Left renal cortex interstitium (tissue), 4 donors: ENCODE measurements at places on chromosomes 16 and 17.

DNA sequence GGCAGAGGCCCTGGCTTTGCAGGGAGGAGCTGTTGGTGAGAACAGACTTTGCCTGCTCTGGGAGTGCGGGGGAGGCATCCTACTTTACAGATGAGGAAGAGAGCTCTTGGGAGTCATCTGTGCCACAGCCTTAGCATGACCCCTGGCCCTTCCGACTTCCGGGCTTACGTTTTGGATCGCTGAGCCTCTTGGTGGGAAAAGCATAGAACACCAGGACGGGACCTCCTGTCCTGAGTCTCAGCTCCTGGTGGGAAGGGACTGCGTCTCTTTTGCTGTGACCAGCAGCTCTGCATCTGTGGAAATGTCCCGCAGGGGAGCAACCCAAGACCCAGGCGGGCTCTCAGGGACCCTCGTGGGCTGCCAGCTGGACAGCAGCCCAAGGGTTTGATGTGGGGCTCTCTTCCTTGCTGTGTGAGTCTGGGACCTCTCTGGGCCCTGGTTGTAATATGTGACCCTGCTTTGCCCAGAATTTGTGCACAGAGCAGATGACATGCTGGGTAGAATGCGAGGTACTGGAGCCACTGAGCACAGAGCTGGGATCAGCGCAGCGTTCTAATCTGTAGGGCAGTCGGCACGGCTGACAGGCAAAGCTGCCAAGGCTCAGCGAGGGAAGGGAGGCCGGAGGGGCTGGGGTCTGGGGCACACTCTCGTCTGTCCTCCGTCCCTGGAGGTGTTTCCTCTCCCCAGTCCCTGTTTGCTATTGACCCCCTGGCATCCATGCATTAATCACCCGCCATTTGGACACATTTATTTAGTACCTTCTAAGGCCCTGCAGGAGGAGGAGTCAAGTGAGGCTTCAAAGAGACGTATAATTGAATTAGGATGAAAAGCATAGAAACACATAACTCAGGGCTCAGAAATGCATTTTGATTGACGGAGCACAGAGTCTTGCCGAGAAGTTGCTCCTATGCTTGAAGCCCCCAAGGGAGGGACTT lies 64.0 kb downstream of the NT5M start:
- no peak for DNase-seq

DNA sequence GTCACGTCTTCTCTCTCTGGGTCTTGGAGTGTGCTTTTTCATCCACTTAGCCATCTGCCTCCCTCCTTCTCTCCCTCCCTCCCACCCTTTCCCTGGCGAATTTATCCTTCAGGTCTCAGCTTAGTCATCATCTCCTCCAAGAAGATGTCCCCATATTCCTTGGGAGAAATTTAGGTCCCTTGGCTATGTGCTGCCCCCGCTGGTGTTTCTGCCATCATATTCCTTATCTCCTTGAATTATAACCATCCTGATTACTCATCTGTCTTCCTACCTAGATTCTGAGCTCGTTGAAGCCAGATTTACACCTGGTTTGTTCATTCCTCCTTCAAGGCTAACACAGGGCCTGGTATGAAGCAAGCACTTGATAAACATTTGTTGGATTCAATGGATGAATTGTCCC lies 5.0 kb downstream of the SEZ6L2 start:
- no peak for DNase-seq

DNA sequence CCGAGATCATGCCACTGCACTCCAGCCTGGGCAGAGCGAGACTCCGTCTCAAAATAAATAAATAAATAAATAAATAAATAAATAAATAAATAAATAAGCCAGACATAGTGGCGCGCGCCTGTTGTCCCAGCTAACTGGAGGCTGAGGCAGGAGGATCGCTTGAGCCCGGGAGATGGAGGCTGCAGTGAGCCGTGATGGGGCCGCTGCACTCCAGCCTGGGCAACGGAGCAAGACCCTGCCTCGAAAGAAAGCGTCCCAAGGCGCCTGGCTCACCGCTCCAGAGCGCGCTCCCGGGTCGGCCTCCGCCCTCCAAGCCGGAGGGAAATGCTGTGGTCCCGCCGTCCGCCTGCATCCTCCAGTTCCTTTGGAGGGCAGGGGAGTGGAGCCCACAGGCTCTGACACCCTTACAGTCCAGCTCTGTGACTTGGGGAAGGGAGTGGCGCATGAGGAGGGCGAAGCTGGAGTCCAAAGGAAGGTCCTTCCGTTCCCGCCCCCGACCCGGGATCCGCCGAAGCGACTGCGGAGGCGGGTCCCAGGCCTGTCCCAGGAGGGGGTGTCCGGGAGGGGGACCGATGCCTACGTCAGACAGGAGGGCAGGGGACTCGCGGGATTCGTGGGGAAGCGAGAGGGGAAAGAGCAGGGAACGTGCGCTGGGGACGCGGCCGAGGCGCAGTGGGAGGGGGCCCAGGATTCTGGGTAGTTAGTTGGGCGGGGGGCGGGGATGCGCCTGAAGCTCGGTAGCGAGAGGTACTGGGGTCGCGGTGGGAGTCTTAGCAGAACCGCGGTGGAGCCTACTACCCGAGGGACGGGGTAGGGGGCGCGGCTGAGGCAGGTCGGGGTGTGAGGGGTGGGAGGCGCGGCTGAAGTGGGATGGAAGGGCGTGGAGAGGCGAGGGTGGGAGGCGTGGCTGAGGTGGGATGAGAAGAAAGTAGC lies 8.4 kb upstream of the TRPV2 start:
- DNase-seq, result no peak

GRCh38 chr17:61474235-61474927 lies 22.2 kb downstream of the TBX4 start:
- no peak for DNase-seq

DNA sequence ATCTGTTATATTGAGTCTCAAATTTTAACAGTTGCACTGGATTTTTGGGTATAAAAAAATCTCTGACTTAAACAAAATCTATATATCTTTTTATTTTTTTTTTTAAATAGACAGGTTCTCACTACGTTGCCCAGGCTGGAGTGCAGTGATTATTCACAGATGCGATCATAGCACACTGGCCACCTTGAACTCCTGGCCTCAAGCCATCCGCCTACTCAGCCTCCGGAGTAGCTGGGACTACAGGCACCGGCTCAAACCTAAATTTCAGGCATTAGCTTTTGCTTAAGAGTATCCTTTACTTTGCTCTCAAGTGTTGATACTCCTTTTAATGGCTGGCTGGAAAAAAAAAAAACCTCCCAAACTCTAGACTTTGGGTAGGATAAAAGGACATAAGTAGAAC lies 61.6 kb downstream of the RPGRIP1L start:
- no peak for DNase-seq

DNA sequence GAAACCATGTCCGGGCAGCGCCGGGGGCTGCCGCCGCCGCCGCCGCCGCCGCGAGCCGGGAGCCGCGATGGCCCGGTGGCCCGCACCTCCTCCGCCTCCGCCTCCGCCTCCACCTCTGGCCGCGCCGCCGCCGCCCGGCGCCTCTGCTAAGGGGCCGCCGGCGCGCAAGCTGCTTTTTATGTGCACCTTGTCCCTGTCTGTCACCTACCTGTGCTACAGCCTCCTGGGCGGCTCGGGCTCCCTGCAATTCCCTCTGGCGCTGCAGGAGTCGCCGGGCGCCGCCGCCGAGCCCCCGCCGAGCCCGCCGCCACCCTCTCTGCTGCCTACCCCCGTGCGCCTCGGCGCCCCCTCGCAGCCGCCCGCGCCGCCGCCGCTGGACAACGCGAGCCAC lies 587 bp downstream of the HS3ST4 start:
- no peak for DNase-seq

DNA sequence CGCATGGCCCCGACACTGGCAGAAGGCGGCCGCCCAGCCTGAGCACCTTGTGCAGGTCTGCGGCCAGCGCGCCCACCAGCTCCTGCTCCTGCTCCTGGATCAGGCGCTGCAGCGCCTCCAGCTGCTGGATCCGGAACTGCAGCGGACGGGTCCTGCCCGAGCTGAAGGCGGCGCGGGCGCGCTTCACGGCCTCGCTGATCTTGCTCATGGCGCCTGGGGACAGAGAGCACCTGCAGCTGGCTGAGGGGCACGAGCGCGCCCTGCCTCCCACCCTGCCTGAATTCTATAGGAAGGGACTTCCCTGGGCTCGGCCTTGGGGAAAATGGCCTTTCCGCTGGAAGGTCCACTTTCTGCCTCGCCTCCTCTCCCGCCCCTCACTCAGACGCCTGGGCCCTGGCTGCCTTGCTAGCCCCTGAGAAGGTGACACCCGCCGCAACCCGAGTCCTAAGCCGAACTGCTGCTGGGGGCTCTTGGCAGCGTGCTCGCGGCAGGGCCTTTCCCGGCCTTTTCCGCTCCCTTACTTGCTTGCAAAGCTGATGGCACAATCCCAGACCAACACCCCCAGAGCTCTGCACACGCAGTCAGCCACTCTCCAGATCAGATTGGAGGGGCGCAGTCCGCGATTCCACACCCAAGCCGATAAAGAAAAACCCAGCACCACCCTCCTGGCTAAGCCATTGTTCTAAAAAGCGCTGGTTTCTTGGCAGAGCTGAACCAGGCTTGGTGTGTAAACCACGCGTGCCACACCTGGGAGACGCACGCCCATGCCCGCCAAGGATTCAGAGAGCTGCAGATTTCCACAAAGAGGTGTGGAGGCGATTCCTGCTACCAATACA lies 3.0 kb downstream of the ALDH3A1 start:
- no peak for DNase-seq

DNA sequence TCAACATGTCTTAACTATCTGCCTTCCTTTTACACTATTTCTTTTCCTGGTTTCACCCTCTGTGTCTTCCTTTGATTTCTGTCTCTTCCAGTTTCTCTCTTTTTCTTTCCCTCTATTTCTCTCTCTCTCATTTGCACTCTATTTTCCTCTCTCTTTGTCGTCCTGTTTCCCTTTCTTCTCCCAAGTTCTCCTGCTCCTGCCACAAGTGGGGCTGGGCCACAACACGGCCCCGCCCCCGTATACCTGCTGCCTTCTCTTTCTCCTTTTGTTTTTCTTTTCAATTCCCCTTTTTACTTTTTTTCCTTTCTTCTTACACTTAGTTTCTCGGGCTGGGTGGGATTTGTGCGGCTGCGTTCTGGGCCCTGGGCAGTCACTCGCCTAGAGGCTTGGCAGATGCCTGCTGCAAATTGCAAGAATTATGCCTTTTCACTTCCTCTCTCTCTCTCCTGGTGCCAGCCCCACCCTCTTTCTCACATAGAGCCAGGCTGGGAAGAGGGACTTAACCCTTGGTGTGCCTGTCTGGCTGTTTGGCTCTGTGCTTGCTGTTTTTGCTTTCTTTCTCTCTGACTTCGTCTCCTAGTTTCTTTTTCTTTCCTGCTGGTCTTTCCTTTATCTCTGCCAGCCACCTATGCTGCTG lies 2139.4 kb downstream of the TP53TG3F start:
- no peak for DNase-seq

- DNase-seq, result no peak
These were observed 178.5 kb upstream of the TBX2 start for GRCh38 chr17:61221181-61221580.

GRCh38 chr16:89101303-89102040 lies 7.8 kb downstream of the ACSF3 start:
- no peak for DNase-seq

GRCh38 chr17:37791447-37792399 lies 46.9 kb upstream of the HNF1B start:
- no peak for DNase-seq

DNA sequence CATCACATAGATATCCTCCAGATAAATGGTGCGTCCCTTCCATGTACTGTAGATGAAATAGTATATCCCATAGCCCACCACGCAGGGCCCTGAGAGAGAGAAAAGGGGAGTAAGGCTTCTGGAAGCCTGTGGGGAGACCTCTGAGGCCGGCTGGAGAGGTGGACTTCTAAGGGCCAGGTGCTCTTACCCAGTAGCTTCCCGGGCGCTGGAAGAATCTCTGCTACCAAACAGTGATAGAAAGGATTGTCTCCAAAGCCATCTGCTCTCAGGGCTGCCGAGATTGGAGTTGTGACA lies 718 bp downstream of the SAT2 start:
- DNase-seq, result no peak

- DNase-seq, result no peak
These were observed 50.5 kb downstream of the COTL1 start for GRCh38 chr16:84567286-84567962.

- no peak for DNase-seq
These were observed 345.8 kb upstream of the CDH5 start for GRCh38 chr16:66020642-66021041.

GRCh38 chr17:57424777-57425188 lies 168.5 kb downstream of the MSI2 start:
- no peak for DNase-seq

- DNase-seq, result no peak
These were observed 31.5 kb downstream of the ZFHX3 start for GRCh38 chr16:73016488-73016830.

GRCh38 chr16:51031598-51031997 lies 119.5 kb downstream of the SALL1 start:
- DNase-seq, result no peak

DNA sequence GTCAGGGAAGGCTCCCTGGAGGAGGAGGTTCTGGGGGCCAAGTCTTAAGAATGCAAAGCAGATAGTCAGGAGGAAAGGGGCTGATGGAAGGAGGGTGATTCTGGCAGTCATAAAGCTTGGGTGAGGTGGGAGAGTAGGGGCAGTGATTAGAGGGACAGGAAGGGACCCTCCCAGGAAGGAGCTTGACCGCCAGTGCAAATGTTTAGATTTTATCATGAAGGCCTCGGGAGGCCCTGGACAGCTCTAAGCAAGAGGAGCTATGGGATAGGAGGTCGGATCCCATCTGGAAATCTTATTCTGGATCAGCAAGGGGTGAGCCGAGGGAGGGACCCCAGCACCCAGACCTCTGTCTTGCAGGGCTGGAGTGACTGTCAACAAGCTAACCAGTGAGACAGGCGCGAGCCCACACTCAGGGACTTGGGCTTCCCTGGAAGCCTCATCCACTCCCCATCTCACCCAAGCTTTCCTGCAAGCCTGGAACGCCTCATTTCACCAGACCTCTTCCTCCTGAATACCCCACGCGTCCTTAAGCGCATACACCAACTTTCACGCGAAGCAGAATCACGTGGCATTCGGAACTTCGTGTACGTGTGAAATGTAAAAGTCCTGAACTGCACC lies 52.0 kb upstream of the CBX4 start:
- DNase-seq, result no peak
